ENCODE measurements at places on chromosomes 1 and 21.

DNA sequence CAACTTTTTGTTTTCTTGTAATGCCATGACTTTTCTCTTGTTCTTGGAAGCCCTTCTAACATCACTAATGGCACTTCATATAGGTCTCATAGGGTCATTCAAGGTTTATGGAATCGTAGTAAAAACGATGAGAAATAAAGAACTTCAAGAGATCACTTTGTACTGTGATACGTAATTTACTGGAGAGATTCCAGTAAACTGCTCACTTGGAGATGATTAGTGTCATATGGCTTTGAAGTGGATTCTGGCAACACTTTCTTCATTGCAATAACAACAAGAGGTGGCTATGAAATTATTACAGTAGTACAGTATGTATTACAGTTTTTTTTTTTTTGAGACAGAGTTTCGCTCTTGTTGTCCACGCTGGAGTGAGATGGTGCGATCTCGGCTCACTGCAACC, 103.4 kb downstream of the RUSC1 start:
- DNase-seq, result no peak
- H3K36me3 ChIP-seq, result peaks cover 6% of the 10 kb centered on the region
- no peaks in the 10 kb centered on the region for H3K27me3 ChIP-seq
- no peaks in the 10 kb centered on the region for H3K4me1 ChIP-seq
- H3K27ac ChIP-seq, result no peak overlapping the region

GRCh38 chr1:70863239-70863638, 184.4 kb downstream of the PTGER3 start:
- no peaks in the 10 kb centered on the region for H3K4me1 ChIP-seq
- H3K27me3 ChIP-seq, result no peaks in the 10 kb centered on the region
- H3K4me3 ChIP-seq, result no peak overlapping the region
- no peak for DNase-seq
- H3K36me3 ChIP-seq, result no peaks in the 10 kb centered on the region

GRCh38 chr21:28216976-28217523, 775.6 kb downstream of the LTN1 start:
- H3K36me3 ChIP-seq, result no peaks in the 10 kb centered on the region
- H3K27ac ChIP-seq, result no peak overlapping the region
- H3K4me1 ChIP-seq, result peaks cover 3% of the 10 kb centered on the region
- no peaks in the 10 kb centered on the region for H3K27me3 ChIP-seq
- no peak for DNase-seq
- H3K4me3 ChIP-seq, result no peak overlapping the region

- H3K4me1 ChIP-seq, result peaks cover 30% of the 10 kb centered on the region
- H3K4me3 ChIP-seq, result peak overlapping the region; percentile 82
- peak; percentile 80 for DNase-seq
- H3K27ac ChIP-seq, result peak overlapping the region; percentile 77
- H3K36me3 ChIP-seq, result no peaks in the 10 kb centered on the region
Measured at GRCh38 chr1:39901464-39901713, 328 bp downstream of the MYCL start.

DNA sequence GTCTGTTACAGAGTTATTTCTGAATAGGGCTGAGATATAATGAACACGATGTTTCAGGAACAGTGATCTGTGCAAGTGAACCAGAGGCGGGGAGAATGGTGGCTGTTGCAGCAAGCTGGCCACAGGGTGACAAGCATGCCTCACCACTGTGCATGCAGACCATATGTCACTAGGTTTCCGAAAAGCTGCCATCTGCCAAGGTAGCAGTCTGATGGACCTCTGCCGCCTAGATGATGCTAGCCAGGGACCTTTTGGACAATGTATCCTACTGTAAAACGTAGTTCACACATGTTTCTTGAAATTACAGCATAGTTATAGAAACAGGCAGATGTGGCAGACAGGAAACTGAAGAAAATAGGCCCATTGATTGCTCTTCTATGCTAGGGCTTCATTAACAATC, 204.2 kb upstream of the RRP15 start:
- H3K27me3 ChIP-seq, result no peaks in the 10 kb centered on the region
- no peak for DNase-seq
- H3K4me1 ChIP-seq, result no peaks in the 10 kb centered on the region
- H3K36me3 ChIP-seq, result no peaks in the 10 kb centered on the region
- H3K27ac ChIP-seq, result no peak overlapping the region

DNA sequence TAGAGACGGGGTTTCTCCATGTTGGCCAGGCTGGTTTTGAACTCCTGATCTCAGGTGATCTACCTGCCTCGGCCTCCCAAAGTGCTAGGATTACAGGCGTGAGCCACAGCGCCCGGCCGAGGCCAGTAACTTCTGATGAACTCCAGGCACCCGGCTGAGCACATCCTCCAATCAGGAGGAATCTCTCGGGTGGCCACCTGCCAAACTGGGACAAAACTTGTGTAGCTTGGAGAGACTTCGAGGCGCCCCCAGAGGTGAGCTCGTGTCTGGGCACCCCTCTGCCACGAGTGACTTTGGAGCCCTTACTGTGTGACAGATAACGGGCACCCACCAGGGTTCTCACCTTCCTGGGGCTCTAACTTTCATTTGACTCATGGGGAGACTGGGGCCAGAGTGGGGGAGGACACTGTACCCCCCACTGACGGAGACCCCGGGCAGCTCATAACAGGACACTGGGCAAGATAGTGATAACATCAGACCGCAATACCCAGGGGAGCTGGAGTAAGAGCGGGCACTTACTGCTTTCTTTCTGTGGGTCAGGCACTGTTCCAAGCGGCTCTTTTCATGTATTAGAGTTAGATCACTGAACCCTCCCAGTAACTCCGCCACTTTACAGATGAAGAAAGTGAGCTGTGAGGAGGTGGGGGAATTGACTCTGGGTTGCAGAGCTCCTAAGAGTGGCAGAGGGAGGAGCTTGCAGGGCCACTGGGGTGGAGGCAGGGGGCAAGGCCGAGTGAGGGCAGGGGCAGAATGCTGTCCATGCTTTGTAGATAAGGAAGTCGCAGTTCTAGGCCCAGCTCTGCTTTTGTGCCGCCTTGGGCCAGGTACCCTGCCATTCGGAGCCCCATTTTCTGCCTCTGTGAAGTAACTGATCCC, 1.9 kb upstream of the PADI2 start:
- H3K36me3 ChIP-seq, result no peaks in the 10 kb centered on the region
- H3K4me1 ChIP-seq, result peaks cover 23% of the 10 kb centered on the region
- H3K27ac ChIP-seq, result no peak overlapping the region
- H3K27me3 ChIP-seq, result peaks cover 43% of the 10 kb centered on the region
- H3K4me3 ChIP-seq, result no peak overlapping the region

- H3K27me3 ChIP-seq, result peaks cover 30% of the 10 kb centered on the region
- peaks cover 27% of the 10 kb centered on the region for H3K4me1 ChIP-seq
- H3K4me3 ChIP-seq, result peak within 1 kb of the TSS; percentile 80
- no peaks in the 10 kb centered on the region for H3K36me3 ChIP-seq
- H3K27ac ChIP-seq, result peak within 1 kb of the TSS; percentile 93
- peak; percentile 80 for DNase-seq
Measured at GRCh38 chr1:81800695-81801650, at the start of gene ADGRL2. Gene ADGRL2 (plus strand): TSS chr1:81800934. CDS start chr1:81836985, 36,051 bp downstream.

DNA sequence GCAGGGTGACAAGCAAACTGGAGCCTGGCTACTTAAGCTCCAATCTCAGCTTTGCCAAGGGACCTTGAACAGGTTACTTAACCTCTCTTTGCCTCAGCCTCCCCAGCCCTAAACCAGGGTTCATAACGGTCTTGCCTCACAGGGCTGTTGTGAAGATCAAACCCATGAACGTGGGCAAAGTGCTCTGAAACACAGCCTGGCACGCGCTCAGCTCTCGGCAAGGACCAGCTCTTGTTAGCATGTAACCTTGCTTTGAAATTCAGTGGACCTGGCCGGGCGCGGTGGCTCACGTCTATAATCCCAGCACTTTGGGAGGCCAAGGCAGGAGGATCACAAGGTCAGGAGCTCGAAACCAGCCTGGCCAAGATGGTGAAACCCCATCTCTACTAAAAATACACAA, 24.8 kb downstream of the RAP1GAP start:
- peaks cover 25% of the 10 kb centered on the region for H3K27me3 ChIP-seq
- no peak overlapping the region for H3K27ac ChIP-seq
- no peaks in the 10 kb centered on the region for H3K36me3 ChIP-seq
- H3K4me1 ChIP-seq, result peaks cover 10% of the 10 kb centered on the region

DNA sequence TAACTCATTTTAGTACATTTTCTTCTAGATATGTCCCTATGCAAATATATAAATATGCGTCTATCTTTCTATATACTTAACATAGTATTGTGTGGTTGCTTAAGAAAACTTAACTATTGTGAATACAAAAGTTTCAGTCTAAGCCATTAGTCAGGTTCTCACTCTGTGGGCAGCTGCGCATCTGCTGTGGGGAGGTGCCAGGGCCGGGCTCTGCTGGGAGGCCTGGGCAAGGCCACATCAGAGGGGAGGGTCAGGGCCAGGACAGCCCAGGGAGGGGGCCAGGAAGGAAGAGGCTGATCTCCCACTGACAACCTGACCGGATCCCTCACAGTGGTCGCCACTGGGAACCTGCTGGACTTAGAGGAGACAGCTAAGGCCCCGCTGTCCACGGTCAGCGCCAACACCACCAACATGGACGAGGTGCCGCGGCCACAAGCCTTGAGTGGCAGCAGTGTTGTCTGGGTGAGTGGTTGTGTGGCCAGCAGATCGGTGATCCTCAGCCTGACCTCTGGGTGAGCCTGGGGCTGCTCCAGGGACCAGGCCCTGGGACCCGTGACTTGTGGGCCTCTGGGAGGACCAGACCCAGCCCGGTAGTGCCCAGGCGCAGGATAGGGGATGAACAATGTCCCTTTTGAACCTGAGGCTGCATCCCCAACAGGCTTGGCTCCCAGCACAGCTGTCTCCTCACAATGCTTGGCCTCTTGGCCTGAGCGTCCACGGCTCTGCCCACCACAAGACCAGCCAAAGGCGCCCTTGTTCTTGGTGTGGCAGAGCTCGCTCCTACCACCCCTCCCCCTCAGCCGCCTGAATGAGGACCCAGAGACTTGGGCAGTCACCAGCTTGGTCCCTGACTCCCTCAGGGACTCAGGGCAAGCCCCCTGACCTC, 20.2 kb downstream of the LDLRAP1 start:
- no peak overlapping the region for H3K27ac ChIP-seq
- DNase-seq, result no peak
- no peaks in the 10 kb centered on the region for H3K27me3 ChIP-seq
- H3K36me3 ChIP-seq, result peaks cover 45% of the 10 kb centered on the region
- H3K4me3 ChIP-seq, result no peak overlapping the region
- peaks cover 61% of the 10 kb centered on the region for H3K4me1 ChIP-seq

GRCh38 chr1:1625404-1625775, 6.6 kb upstream of the MMP23B start:
- DNase-seq, result peak; percentile 72
- H3K36me3 ChIP-seq, result peaks cover 9% of the 10 kb centered on the region
- no peak overlapping the region for H3K4me3 ChIP-seq

GRCh38 chr1:193785850-193786420, 599.5 kb upstream of the B3GALT2 start:
- H3K4me1 ChIP-seq, result no peaks in the 10 kb centered on the region
- H3K4me3 ChIP-seq, result no peak overlapping the region
- no peak overlapping the region for H3K27ac ChIP-seq
- no peak for DNase-seq

DNA sequence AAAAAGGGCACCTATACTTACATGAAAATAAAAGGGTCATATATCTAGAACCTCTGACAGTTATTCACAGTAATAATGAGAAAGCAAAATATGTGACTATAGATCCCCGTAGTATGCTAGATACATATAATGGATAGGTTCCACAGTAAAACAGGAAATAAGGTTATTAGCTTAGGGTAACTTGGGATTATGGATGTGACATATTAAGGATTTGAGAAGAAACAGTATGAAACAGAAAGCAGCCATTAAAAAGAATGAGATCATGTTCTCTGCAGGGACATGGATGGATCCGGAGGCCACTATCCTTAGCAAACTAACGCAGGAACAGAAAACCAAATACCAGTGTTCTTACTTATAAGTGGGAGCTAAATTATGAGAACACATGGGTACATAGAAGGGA, 1547.3 kb downstream of the BRINP3 start:
- H3K27ac ChIP-seq, result no peak overlapping the region
- no peaks in the 10 kb centered on the region for H3K27me3 ChIP-seq
- no peaks in the 10 kb centered on the region for H3K4me1 ChIP-seq
- no peak overlapping the region for H3K4me3 ChIP-seq
- no peak for DNase-seq

GRCh38 chr1:222084996-222085395, 343.1 kb upstream of the DUSP10 start:
- no peaks in the 10 kb centered on the region for H3K36me3 ChIP-seq
- DNase-seq, result no peak
- no peak overlapping the region for H3K4me3 ChIP-seq
- no peaks in the 10 kb centered on the region for H3K4me1 ChIP-seq
- H3K27me3 ChIP-seq, result no peaks in the 10 kb centered on the region
- H3K27ac ChIP-seq, result no peak overlapping the region

- no peaks in the 10 kb centered on the region for H3K36me3 ChIP-seq
- no peak overlapping the region for H3K27ac ChIP-seq
- no peaks in the 10 kb centered on the region for H3K27me3 ChIP-seq
- no peaks in the 10 kb centered on the region for H3K4me1 ChIP-seq
Measured at GRCh38 chr1:90402893-90403849, 313.9 kb downstream of the BARHL2 start.

DNA sequence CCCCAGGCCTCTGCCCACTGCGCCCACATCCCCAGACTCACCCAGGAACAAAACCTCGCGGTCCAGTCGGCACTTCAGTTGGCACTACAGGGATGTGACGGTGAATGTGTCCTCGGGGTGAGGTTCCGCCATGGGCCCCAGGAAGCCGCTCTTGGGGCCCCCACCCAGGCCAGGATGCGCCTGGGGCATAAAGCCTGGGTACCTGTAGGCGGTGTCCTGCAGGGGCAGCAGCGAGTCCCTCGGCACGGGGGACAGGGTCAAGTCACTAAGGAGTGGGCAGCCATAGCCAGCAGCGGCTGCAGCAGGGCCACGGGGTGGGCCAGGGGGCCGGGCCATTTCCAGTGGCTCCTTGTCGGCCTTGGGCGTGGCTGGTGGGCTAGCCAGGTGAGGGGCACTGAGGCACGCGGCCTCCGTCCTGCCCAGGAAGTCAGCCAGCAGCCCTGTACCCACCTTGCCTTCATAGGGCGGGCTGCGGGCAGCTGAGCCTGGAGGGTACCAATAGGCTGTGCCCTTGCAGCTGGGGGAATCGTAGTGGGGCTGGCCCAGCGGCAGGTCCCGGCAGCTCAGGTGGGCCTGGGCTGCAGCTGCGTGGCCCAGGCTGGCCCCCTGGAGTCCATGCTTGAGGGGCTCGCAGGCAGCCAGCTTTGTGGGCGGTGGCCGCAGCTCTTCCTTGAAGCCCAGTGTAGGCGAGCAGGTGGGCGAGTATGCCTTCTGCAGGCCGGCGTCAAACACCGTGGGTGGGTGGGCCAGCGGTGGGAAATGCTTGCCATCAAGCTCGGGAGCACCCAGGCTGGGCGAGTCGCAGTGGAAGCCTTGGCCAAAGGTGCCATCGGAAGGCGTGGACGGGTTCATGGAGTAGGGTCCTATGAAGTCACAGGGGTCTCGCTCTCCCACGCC, 56.5 kb downstream of the AHDC1 start:
- H3K36me3 ChIP-seq, result peaks cover 54% of the 10 kb centered on the region
- H3K27ac ChIP-seq, result no peak overlapping the region
- no peaks in the 10 kb centered on the region for H3K27me3 ChIP-seq
- no peak for DNase-seq
- peaks cover 41% of the 10 kb centered on the region for H3K4me1 ChIP-seq
